Stimulated activated CD4-positive, alpha-beta T cell treated with anti-CD3 and anti-CD28 coated beads, Interleukin-4, amount 100 ng/mL, for 24 hours (primary cell): ENCODE measurements at places on chromosomes 11 and 22.

DNA sequence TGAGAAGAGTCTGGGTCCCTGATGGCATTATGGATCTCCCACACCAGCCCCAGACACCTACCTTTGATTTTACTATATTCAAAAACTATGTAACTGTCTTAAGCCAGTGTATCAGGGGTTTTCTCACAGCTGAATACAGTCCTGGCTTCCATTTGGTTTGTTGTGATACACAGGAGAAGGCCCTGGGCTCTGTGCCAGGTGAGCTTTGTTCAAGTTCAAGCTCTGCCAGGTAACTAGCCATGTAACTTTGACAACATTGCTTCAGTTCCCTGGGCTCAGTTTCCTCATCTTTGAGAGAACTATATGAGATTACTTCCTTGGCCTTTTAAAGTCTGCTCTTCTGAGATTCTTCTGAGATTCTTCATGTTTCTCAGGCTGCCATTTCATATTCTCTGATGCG is 327.5 kb upstream of the TENM4 start:
- no peak for DNase-seq

GRCh38 chr22:17781319-17782031 is 7.2 kb upstream of the BID start:
- DNase-seq = peak; percentile 76

- DNase-seq = no peak
These were observed 50.0 kb upstream of the CARD18 start for GRCh38 chr11:105189581-105189980.

DNA sequence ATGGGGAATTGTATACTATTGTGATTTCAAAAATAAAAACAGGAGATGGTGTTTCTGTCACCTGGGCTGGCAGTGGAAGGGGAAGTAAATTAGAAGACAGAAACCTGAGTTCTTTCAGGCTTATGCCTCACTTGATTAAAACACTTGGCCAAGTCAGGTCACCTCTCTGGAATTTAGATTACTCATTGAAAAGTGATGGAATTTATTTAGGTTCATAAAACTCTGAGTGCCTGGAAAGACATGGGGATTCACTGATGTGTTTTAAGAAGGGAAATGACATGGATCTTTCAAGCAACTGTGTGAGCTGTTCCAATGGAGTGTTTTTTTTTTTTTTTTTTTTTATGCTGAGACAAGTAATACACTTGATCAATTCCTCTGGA is 400.1 kb downstream of the TMEM135 start:
- DNase-seq = no peak

DNA sequence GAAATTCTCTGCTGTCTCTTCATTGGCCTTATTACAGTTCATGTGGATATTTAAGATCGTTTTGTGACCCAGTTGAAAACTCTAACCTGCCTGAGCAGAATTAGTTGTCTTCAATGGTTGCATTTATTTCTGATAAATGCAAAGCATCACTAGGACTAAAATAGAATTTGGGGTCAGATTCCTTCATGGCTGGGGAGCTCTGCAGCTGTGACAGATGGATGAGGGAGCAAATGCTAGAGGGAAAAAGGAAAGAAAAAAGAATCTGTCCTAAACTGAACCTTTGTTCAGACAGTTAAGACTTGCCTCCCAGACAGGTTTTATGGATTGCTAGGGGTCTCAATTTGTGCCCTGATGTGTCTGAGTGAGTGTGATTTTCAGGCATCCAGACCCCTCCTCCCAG is 113.0 kb downstream of the SYT9 start:
- DNase-seq = no peak

DNA sequence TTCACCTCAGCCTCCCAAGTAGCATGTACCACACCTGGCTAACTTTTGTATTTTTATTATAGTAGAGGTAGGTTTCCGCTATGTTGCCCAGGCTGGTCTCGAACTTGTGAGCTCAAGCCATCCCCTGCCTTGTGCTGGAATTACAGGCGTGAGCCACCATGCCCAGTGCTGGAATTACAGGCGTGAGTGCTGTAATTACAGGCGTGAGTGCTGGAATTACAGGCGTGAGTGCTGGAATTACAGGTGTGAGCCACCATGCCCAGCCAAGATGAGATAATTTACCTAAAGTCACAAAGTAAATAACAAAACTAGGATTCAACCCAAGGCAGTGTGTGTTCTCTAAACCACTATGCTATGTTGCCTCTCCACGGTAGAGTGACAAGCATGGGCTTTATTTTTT is 3.6 kb upstream of the UBXN1 start:
- no peak for DNase-seq

DNA sequence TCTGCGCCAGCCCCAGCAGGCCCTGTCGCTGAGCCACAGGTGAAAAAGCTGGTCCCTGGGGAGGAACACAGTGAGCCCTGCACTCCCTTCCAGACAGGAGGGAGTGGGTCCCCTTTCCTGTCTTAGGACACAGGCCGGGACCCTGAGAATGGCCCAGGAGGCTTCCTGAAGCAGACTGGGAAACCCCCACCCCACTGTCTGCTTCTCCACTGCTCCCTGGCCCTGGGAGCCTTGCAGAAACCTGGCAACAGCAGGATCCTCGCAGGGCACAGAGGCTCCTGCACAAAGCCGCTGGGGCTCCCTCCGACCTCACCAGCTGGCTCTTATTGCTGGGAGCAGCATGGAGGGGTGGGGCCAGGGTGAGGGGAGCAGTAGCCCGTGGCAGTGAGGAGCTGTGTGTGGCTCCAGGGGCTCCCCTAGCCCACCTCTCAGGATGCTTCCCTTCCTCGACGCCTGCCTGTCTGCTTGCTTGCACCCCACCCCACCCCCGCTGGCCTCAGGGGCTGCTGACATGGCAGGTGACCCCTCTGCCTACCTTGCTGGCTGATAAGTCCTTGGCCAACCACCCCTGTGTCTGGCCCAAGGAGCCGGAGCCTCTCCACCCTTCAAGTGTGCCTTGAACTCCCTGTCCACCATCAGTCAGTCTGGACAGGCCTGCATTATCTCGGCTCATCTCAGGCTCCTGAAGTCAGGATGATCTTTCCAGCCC is 72.1 kb upstream of the KCNQ1OT1 start:
- DNase-seq = peak; percentile 2

DNA sequence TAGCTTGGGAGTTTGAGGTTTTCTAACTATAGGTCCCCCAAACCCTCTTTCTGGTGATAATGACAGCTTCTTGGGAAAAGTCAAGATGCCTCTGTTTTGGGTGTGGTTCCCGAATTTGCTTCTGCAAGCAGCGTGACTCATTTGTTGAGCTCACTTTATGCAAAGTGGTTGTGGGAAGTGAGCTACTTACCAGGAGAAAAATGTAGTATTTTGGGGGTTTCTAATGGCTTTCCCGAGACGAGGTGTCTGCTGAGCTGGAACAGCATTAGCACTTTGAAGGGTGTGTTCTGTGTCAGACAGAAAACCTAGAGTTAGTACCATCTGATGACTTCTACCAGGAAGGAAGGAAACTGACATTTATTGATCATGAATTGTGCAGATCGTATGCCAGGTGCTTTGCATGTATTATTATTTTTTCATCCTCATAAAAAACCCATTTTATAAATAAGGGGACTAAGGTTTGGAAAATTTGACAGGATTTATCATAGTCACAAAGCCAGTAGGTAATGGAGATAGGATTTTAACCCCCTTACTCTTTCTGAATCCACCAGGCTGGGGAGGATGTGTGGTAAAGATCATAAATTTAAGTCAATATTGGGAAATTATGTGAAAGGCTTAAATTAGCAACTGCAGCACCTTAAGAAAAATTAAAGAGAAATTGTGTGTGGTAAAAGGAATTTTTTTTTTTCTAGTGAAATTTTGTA is 108.8 kb upstream of the CD44 start:
- DNase-seq = peak; percentile 51
